ENCODE measurements at places on chromosomes 6 and 20.

GRCh38 chr6:111430605-111431376 is 52.2 kb downstream of the REV3L start:
- DNase-seq = no peak

- no peak for DNase-seq
These were observed 662.2 kb upstream of the HS3ST5 start for GRCh38 chr6:115004982-115005381.

DNA sequence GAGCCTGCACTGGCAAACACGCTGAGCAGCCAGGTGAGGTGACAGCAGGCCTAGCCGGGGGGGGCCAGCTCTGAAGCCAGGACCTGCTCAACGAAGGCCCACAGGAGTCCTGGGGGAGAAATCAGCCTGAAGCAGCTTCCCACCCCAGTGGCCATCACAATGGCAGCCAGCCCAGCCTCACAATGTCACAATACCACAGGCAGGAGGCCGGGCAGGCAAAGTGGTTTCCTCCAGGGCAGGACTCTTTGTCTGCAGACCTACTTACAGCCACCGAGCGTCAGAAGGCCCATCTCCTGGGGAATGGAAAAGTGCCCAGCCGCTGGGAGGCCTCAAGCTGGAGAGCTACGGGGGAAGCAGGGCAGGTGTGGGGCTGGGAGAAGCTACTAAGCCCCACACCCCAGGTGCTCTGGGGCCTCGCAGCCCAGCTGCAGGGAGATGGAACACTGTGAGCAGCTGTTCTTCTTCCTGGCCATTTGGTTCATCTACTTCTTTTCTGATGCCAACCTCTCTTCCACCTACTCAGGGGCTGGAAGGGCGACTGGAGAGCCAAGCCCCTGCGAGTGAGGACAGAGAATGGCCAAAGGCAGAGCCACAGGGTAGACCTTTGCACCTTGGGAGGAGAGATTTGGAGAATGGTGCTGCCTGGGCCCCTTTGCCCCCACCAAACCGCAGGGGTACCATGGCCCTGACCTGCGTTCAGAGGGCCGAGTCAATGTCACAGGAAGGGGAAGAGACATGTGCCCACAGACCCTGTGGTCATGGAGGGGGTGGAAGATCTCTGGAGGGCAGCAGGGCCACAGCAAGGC is 22.3 kb upstream of the AVP start:
- no peak for DNase-seq

- DNase-seq = no peak
These were observed 103.6 kb downstream of the JPH2 start for GRCh38 chr20:44083220-44083933.

- DNase-seq = no peak
These were observed 92.4 kb downstream of the SCML4 start for GRCh38 chr6:107731422-107732319.

- DNase-seq = no peak
These were observed 508.1 kb upstream of the BTBD3 start for GRCh38 chr20:11409561-11409960.
